ENCODE measurements at places on chromosomes 5 and 9. TPM values are rescaled to one million over a fixed set of nuclear protein-coding genes. Genes with fewer than 3 reads are reported as not detected.

DNA sequence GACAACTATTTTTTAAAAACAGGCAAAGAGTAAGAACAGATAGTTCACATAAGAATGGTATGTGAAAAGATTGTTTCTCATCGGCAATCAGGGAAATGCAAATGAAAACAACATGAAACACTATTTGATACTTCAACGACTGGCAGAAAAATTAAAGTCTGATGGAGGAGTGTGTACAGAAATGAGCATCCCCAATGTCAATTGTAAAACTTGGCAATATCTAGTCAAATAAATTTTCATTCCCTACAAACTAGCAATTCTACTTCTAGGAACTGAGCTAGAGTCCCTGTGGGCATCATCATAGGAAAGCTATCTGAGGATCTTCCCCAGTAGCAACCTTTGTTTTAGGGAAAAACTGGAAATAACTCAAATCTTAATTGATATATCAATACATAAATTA lies 29.0 kb upstream of the MAP3K1 start:
- DNase-seq = no peak

- DNase-seq = no peak
Observed at GRCh38 chr5:149616727-149617285, 35.5 kb downstream of the ARHGEF37 start.

- no peak for DNase-seq
Observed at GRCh38 chr9:123508048-123508447, 152.1 kb downstream of the CRB2 start.

Gene ANKRD31
- 0.04 TPM for total RNA-seq

Gene CMYA5
- total RNA-seq = 1.1 TPM
